ENCODE measurements at places on chromosomes 3 and 15.

GRCh38 chr3:147423798-147424580 is 14.8 kb downstream of the ZIC1 start:
- DNase-seq: no peak

- no peak for DNase-seq
Observed at GRCh38 chr15:90432253-90432652, 44.2 kb downstream of the IQGAP1 start.

DNA sequence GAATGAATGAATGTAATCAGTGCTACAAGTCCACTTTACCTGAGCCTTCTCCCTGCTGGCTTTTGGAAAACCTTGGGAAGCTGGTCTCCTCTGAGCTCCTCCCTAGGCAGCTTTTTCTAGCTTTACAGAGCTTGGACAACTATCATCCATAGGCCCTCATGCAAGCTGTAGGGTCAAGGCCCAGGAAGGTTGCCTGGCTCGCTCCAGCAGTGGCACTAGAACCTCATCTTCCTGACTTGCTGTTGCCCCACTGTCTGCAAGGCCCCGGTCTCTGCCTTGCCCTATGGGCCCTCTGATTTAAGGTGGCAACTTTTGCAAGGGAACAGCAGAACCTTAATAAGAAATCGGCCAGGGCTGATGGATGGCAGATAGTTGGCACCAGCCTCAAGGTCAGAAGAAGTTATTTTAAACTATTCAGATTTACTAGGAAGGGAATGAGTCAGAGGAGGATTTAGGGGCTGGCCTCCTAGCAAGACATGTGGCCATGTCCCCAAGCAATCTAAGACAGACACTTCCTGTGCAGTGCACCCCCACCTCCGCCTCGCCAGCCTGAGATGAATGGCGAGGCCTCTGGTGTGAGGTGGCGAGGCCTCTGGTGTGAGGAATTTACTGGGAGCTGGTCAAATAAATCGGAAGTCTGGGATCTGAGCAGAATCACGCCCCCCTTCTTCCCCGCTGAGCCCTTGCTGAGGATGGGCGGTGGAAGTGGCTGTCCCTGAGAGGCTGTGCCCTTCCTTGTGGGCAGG is 180.8 kb downstream of the MEGF11 start:
- no peak for DNase-seq

GRCh38 chr3:119627461-119627860 is 29.8 kb downstream of the PLA1A start:
- no peak for DNase-seq

DNA sequence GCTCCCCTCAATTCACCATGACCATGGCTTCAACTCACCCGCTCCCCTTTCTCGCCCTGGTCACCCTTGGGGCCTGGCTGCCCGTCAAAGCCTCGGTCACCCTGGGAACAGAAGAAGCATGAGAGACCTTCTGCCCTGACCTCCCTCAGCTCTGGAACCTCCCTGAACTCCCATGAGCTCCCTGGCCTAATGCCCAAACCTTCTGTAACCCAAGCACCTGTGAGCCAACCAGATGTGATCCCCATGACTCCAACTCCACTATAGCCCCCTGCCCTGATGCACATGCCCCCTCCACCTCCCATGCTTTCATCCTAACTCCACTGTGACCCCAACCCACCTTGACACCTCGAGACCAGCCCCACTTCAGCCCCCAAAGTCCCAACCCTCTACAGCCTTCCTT is 3.5 kb upstream of the UCN2 start:
- no peak for DNase-seq

DNA sequence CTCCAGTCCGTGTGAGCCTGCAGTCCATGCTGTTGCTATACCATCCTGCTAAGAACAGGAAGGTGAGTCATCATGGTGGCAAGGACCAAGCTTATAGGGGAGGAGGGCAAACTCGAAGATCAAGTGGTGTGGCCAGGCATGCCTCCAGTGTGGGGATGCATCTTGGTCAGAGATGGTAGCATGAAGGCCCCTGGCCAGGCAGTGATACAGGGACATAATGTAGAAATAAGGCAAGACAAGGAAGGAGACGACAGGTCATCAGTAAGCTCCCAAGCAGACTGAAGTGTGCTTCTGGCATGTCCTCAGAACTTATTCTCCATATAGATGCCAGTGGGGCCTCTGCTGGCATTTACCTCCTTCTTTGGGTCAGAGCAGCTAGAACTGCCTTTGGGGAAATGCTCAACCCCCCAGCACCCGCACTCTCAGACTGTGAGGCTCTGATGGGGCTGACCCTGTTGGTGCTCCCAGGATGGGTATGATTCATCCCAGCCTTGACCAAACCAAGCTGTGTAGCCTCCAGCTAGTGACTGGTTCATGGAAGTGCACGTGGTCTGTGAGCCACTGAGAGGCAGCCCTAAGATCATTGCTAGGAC is 52.5 kb upstream of the ATP2B2 start:
- no peak for DNase-seq

DNA sequence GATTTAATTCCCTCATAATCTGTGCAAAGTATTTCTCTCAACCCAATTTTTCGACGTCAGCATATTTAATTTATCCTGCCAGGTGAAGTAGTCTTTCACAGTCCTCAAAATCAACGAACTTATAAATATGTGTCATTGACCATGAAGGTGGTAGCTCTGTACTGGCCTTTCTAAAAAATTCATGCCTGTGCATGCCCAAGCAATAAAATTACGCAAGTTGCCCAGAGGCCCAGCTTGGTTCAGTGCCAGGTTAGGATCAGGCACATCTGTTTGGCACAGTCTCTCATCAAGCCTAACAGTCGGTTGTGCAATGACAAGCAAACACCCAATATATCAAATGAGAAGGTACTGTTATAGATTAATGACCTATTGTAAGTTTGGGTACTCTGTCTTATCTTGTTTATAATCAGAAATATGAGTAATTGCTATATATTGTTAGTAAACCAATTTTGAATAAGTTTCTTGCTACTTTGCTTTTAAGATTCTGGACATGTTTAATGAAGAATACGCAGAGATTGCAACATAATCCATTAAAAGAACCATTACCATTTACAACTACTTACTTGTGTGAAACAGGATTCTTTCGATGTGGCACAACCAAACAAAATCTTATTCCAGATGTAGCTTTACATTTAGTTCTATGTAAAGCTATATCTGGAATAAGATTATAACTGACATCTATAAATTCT is 159.0 kb upstream of the IL12A start:
- no peak for DNase-seq

- no peak for DNase-seq
Observed at GRCh38 chr15:70438776-70439175, 324.6 kb downstream of the UACA start.

GRCh38 chr3:133531981-133532380 is 41.5 kb upstream of the CDV3 start:
- DNase-seq: no peak

DNA sequence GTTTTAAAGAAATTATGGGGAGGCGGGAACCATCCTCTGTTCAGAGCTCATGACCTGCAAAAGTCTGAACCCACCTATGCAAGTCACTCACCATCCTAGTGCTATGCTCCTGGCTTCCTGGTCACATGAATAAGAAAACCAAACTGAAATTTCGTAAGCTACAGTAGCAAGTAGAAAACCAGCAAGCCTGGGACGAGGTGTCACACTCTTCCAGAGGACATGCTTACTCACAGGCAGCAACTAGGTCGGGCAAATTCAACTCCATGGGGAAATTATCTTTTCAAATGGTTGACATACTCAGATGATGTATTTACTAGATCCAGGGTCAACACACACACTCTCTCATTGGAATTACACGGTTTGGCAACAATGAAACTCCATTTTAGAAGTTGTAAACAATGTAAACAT is 31.3 kb downstream of the LDHAL6B start:
- DNase-seq: no peak

- DNase-seq: no peak
Observed at GRCh38 chr3:189690237-189690636, 59.0 kb downstream of the TP63 start.

DNA sequence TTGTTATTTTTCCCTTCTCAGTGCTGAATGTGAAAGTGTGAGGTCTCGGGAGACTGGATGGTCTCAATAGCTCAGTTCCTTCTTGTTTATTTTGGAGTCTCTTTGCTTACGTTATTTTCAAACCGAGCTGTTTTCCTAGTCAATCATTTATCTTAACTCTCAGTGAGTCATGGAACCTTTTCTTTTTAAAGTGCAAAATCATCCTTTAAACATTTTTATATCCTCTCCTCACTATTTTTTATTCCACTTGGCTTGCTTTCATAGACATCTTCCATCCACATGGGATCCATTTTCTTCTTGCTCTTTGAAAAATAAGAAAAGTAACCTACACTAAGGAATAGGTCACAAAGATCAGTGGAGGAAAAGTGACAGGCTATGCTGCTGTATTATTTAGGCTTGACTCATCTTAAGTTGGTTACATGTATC is 497.8 kb downstream of the NAALADL2 start:
- no peak for DNase-seq

DNA sequence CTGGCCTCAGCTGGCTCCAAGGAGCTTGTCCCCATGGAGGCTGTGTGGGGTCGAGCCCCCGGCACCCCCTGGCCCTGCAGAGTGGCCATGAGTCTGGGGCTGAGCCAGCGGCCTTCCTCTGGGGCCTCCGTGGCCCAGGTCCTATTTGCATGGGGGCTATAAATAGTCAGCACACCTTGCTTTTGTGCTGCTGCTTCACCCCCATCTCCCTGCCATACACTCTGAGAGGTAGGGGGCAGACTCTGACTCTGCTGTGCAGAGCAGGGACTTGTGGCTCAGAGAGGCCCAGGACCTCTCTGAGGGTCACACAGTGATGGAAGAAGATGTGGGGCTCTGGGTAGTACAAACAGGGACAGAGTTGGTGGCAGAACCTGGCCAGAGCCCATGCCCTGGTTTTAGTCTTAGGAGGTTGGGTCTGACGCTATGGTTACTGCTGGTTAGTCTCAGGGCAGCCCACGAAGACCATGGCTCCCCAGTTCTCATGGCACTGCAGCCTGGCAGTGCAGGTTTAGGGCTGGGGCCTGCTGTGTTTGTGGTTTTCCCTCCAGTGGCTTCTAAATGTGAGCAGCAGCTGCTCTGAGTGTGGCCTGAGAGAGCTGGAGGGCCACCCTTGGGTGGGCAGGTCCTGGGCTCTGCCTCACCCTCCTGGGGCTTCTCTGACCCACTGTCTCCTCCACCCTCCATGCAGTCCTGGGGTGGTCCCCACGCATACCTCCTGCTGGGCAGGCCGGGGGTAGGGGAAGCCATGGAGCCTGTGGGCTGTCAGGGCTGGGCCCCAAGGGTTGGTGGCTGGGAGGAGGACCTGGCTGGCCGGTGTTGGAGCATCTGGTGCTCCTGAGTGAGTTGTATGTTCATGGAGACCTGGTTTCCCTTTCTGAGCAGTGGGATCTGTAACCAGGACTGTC is 13.6 kb downstream of the PRKCD start:
- no peak for DNase-seq

- no peak for DNase-seq
Observed at GRCh38 chr15:37586011-37586583, 348.3 kb upstream of the TMCO5A start.

GRCh38 chr3:105780107-105780506 is 88.7 kb downstream of the CBLB start:
- DNase-seq: no peak

DNA sequence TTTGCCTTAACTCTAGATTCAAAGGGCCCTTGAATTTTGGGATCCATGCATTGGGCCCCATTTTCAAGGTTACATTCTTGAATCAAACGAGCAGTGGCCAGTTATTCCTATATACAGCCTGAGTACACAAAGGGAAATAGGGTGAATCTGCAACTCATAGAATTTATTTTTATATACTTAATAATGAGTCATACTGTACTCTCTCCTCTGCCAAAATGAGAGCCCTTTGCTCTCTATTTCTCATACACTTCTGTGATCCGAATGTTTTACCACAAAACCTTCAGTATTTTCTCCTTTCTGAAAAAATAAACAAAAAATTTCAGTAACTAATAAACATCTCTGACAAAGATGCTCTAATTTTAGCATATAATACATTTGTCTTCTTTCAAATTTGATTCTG is 116.7 kb downstream of the SERPINI1 start:
- DNase-seq: no peak

DNA sequence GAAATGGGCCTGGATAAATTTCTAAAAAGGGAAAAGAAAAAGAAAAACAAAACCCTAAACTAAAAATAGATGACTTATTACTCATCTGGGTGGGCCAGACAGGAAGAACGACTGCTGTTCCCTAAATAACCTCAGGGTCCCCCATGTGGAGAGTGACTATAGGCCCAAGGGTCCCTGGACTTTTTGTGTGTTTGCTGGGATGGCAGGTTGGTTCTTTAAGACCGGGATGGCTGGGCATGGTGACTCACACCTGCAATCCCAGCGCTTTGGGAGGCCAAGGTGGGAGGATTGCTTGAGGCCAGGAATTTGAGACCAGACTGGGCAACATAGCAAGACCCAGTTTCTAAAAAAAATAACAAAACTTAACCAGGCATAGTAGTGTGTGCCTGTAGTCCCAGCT is 43.8 kb upstream of the TRA2B start:
- DNase-seq: no peak

DNA sequence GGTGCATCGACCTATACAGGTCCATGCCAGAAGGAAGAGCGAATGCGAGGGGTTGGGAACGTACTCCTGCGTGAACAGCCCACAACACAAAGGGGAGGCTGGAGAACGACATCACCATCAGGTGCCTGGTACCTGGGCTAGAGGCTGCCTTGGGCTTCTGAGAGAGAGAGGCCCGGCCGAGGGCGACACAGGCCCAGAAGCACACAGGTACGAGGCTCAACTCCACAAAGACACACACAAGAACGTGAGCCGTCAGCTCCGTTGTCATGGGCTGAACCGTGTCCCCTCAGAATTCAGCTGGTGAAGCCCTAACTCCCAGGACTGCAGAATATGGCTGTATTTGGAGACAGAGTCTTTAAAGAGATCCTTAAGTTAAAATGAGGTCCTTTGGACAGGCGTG is 134.3 kb downstream of the ATP10A start:
- DNase-seq: no peak

GRCh38 chr3:14508505-14508819 is 31.7 kb downstream of the GRIP2 start:
- DNase-seq: no peak

DNA sequence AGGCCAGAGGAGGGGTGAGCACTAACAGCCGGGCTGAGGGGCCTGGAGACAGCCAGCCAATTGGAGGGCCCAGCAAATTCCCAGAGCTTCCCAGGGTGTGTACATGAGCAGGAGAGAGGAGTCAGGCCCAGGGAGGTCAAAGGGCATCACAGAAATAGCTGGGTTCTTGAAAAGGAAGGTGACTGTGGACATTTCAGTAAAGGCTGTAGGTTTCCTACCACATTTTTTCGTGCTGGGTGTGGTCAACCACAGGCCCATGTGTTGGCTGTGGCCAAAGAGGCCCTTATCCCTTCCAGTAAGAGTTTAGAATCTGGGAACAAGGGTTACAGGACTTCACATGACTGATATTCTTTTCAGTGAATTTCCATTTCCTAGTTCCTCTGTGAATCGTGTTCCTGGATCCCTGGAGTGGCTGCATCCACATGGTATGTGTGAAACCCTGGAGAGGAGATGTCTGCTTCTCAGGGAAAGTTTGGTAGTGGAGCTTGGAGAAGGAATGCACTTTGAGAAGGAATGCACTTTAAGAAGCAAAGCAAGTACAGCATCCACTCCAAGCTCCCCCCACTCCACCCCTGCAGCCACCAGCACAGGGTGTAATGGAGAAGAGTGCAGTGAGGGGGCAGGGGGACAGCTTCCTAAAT is 73.2 kb upstream of the HEG1 start:
- DNase-seq: no peak
